ENCODE measurements at places on chromosomes 2 and 18.

- no peak for DNase-seq
These were observed 40.7 kb upstream of the UPP2 start for GRCh38 chr2:158060835-158061435.

DNA sequence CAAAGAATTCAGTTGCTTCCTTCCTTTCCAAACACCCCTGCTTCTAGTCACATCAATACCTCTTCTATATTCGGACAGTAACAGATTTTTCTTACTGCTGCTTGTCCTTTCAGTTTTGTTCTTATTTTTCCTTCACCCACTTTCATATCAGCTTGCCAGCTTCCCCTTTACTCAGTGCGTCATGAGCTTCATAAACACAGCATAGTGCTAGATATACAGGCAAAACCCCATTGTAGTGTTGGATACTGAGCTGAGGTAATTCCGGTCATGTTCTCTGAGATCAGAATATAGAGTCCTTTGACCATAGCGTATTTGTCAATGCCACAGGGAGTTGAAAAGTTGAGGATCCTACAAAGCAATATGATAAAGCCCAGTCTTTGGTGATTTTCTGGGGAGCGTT is 2.4 kb downstream of the FARP2 start:
- DNase-seq: no peak

DNA sequence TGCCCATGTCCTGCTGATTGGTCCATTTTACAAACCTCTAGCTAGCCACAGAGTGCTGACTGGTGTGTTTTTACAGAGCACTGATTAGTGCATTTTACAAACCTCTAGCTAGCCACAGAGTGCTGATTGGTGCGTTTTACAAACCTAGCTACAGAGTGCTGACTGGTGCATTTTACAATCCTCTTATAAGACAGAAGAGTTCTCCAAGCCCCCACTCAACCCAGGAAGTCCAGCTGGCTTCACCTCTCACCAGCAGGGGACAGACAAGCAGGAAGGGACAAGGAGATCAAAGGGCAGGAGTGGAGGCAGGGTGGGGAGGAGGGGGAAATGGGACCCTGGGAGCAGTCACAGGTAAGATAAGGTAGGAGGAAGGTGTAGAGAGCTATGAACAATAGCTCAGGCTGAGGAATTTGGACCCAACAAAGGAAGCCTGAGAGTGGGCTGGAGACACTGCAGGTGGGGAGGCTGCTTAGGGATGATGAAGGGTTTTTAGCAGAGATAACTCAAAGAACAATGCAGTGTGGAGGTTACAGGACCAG is 37.1 kb downstream of the SH2D6 start:
- no peak for DNase-seq

DNA sequence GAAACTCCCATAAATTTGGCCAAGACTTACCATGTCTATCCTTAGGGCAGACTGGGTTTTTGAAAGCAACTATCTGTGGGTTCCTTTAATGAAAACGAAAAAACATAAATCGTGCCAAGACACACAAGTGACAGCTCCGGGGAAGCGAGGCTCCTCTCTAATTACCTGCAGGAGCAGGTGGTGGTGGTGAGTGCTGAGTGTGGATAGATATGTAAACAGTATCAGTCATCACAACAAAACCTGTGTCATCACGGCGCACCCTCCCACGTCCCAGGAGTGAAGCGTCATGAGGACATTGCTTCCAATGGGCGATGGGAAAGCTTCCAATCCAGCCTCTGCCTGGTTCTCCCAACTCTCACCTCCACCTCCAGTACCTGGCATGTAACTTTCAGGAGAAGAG is 31.3 kb downstream of the ACKR3 start:
- DNase-seq: no peak

DNA sequence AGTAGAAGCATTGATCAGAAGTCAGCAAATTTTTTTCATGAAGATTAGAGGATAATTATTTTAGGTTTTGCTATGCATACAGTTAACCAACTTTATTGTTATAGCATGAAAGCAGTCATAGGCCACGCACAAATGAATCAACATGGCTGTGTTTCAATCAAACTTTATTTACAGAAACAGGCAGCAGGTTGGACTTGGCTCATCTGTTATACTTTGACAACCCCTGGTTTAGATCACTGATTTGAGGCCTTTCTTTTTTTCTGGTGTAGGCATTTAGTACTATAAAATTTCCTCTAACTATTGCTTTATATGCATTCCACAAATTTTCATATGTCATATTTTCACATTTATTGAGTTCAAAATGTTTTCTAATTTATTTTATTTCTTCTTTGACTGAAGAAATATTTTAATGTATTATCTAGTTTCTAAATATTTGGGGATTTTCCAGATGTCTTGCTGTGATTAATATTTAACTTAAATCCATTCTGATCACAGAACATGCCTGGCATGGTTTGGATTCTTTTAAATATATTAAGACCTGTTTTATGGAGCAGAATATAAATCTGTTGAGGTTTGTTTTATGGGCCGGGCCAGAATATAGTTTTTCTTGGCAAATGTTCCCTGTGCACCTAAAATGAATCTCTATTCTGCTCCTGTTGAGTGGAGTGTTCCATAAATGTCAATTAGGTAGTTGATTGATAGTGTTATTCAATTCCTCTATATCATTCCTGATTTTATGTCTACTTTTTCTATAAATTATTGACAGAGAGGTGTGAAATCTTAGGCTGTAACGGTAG is 116.3 kb upstream of the KLHL29 start:
- no peak for DNase-seq

DNA sequence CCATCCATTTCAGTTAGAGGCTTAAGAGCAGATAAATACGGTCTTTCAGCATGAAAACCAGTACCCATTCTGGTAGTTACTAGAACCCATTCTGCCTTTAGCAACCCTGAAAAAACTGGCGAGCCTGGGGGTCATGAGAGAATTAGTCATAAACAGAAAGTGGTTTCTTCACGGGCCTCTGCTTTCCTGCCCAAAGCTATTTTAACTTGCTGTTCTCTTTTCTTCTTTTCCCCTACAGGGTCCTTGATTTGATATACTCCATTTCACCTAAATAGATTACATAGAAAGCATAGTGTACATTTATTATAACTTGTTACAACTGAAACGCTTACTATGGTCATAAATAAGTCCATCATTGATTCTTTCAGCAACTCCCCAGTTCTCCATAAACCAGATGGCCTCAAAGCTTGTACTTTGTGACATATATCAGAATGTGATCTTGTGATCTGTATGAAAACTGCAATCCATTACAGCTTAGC is 48.3 kb downstream of the WDFY1 start:
- no peak for DNase-seq

DNA sequence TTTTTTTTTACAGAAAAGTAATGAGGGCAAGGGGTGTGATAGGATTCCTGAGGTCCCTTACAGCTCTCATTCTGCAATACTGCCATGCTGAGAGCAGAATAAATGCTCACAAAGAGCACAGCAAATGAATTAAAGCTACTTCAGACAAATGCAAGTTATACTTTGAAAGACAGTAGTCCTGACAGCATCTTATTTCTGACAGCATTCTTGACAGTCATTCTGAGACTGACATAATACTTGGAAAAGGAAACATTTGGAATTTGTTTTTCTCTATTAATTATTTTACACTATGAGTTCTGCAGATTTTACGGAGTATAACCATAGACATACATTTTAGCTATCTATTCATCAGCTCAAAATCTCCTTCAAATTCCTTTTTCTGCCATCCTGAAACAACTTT is 935.2 kb upstream of the FAM98A start:
- DNase-seq: no peak

- no peak for DNase-seq
These were observed 18.0 kb downstream of the PTPN18 start for GRCh38 chr2:130373808-130374365.

DNA sequence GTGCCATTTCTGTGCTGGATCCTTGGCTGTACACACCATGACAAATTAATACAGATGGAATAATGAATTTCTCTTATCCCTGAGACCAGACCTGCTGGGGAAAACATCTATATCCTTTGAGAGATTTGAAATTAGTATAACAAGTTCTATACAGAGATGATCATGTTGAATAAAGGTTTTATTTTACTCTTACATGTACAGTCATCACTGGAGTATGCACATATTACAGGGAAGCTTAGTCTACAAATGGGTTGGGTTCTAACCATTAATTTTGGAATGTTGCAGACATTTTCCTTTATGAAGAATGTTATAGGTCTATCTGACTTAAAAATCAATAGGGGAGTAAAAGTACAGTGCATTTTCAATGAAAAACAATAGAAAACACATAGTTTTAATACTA is 29.9 kb upstream of the MMADHC start:
- no peak for DNase-seq

DNA sequence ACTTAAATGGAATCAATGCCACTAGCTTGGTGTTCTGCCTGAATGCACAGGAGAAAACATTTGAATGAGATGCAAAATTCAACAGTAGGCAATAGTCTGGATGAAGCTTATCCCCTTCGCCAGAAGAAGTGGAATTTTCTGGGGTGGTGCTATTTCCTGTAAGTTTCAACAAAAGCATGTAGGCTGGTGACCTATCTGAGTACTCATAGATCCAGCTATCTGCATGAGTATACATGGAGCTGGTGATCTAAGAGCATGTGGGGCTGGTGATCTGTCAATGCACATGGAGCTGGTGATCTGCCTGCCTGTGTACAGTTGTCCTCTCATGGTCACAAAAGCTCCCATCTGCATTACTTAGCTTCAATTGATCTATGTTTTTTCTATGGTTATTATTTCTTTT is 71.2 kb downstream of the SLC9A4 start:
- DNase-seq: no peak

DNA sequence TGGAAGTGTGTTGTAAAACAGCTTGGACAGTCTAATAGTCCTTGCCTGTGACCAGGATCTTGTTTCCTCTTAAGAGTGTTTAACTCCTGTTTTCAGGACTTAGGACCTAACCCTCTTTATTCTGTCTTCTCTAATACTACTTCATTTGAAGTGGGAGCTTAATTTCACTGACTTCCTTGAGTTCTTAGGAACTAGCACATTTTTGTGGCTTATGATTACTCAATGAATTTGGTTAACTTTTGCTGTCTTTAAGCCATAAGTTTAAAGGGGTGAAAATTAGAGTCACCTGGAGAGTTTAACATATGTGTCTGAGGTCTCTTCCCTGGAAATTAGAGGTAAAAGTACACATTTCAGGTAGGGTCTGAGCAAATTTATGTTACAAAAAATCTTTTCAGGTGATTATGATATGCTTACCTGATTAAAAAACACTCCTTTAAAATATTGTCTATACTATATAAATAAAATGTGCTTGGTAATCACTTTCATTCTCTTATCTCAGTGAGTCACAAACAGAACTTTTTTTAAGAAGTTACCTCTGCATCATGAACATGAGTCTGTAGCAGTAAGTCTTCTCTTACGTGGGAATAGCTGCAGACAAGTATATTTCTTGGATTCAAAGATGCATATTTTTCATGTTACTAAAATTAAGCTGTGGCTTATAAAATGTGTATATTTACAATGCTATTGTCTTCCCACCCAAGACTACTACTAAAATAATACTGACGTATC is 52.7 kb downstream of the ATP9B start:
- DNase-seq: no peak
